Dermis microvascular lymphatic vessel endothelial cell (primary cell): ENCODE measurements at places on chromosomes 2 and 18. TPM values are rescaled to one million over a fixed set of nuclear protein-coding genes. Genes with fewer than 3 reads are reported as not detected.

C2orf78 gene
- not detected in 2 replicates for total RNA-seq

GRCh38 chr2:74566076-74566753 is 11.7 kb downstream of the DOK1 start:
- no peak for DNase-seq

DNA sequence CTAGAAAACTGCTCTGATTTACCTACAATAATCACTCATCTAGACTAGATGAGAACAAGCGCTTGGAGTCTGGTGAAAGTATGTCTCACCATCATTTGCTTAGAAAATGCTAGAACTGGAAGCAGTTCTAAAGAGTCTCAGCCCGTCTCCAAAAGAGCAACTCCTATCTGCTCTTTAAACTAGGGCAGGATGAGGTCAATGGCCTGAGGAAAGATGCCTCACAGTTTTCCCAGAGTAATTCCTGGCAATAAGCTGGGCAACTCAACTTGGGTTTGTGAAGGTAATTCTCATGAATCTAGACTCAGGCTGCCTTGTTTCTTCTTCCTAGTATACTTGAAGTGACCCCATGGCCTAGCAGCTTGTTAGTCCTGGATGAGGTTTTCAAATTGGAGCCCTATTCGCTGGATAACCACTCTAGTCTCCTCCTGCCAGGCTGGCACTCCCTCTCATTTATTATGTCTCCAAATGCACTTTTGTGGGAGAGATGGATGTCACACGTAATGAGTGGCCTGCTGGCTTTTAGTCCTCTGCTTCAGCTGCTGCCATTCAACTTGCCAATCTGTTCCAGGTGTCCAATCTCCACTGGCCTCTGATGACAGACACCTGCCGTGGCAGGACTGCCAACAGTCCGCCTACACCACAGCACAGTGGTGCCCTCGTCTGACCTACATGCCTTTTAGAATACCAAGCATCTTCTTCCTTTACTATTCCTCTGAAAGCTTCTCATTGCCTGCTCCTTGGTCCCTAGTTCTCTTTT is 80.9 kb downstream of the CABYR start:
- DNase-seq, result no peak

UPP2 gene
- total RNA-seq, result not detected in 2 replicates

RFTN2 gene
- 9.8 and 10.6 TPM in 2 replicates for total RNA-seq

TLX2 gene
- total RNA-seq, result not detected in 2 replicates

IL1RN gene
- not detected in 2 replicates for total RNA-seq

DNA sequence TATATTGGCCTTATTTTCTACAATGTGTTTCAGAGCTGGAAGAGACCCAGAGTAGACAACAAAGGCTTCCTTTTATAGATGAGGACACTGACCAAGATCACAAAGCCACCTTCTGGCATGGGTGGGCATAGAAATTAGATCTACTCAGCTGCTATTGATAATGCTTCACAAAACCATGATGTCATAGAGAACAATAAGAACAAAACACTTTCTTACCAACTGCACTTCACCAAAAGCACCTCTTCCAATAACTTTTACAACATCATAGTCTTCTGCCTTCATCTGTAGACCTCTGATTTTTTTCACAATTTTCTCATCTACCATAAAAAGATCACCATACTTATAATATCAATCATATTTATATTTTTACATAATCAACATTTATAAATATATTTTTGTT is 58.1 kb downstream of the ROCK2 start:
- no peak for DNase-seq

SRD5A2 gene
- total RNA-seq, result not detected in 2 replicates

COBLL1 gene
- 1.6 and 2.2 TPM in 2 replicates for total RNA-seq

DNA sequence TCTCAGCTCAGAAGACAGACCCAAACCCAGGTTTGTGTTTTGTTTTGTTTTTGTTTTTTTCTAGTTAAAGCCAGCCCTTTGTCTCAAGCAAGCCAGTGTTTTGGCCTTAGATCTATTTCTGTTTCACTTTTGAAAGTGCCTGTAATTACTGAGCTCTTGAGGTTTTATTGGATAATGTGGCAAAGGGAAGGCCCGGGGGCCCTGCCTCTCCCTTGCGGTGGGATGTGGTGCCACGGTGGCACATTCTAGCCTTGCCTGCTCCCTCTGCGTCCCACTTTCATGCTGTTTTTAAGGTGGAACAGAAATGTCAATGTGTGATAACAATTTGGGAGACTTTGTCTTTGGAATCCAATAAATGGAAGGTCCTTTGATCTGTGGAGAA is 2.5 kb downstream of the HPCAL1 start:
- no peak for DNase-seq

GRCh38 chr2:16962505-16962904 is 296.9 kb upstream of the CYRIA start:
- no peak for DNase-seq

DNA sequence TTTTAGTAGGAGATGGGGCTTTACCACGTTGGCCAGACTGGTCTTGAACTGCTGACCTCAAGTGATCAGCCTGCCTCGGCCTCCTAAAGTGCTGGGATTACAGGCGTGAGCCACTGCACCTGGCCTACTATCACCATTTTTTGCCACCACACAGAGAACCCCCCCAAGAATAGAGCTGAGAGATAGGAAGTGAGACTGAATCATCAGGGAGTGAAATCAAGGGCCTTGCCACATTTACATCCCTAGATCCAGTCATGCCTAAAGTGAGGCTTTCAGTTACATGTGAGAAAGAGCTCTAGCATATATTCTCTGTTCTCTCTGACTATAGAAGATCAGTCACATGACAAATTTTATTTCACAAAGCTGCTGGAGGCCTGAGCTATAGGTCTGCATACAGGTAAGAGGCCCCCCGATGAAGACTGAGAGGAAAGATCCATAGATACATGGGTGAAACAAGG is 28.0 kb upstream of the KCMF1 start:
- no peak for DNase-seq

ZSWIM2 gene
- total RNA-seq, result under 0.01 TPM in 1 of 2 replicates, not detected in the other

DNA sequence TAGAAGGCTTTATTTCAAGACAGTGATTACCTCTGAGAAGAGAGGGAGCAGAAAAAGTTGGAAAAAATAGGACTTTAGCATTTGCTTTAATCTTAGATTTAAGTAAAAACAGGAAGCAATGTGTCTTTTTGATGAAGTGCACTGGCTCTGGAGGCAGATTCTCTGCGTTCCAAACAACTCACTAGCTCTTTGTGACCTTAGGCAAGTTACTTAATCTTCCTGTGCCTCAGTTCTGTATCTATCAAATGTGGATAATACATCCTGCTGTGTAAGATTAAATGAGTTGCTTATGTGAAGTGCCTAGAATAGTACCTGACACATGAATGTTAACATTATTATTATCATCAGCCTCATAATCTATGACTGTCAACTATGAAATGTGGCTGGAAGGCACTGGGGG is 42.3 kb downstream of the RPRD1A start:
- DNase-seq, result no peak

- DNase-seq, result no peak
These were observed 566.0 kb downstream of the TMX3 start for GRCh38 chr18:68148863-68149262.

GRCh38 chr18:62126737-62127136 is 60.1 kb downstream of the PIGN start:
- DNase-seq, result peak; percentile 35

CDC42EP3 gene
- total RNA-seq, result 8.2 and 9.1 TPM in 2 replicates

DNA sequence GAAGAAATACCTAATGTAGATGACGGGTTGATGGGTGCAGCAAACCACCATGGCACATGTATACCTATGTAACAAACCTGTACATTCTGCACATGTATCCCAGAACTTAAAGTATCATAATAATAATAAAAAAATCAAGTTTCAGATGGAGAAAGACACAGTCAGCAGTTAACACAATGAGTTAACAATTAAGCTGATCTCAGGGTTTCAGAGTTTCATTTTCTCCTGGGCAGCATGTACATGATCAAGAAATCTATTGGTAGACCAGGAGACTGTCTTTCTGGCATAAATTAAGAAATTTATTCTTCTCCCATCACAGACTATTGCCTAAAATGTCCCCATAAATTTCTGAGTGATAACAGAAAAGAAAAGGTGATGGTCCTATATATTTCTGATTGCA is 155.3 kb downstream of the RAD51AP2 start:
- no peak for DNase-seq

DNA sequence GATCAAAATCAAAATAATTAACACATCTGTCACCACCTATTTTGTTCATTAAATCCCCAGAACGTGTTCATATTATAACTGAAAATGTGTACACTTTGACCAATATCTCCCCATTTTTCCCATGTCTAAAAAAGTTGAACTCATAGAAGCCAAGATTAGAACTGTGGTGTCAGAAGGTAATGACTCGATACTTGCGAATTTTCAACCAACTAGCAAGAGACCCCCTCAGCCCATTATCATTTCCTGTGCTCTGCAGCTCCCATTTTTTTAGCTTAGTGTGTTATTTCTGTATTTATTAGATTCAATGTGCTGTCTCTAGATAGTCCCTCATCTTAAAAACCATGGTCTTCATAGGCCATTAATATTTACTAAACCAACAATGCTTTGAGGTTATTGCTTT is 248.7 kb upstream of the PIK3C3 start:
- DNase-seq, result no peak

- no peak for DNase-seq
These were observed 205.9 kb downstream of the BABAM2 start for GRCh38 chr2:28096421-28096820.

GRCh38 chr2:62319070-62319469 is 123.2 kb downstream of the B3GNT2 start:
- no peak for DNase-seq

- DNase-seq, result no peak
These were observed 295.0 kb downstream of the SMAD2 start for GRCh38 chr18:47635416-47635815.

INHBB gene
- total RNA-seq, result 20.4 and 35.3 TPM in 2 replicates

ERFE gene
- total RNA-seq, result 0.13 TPM in 2 replicates

DNA sequence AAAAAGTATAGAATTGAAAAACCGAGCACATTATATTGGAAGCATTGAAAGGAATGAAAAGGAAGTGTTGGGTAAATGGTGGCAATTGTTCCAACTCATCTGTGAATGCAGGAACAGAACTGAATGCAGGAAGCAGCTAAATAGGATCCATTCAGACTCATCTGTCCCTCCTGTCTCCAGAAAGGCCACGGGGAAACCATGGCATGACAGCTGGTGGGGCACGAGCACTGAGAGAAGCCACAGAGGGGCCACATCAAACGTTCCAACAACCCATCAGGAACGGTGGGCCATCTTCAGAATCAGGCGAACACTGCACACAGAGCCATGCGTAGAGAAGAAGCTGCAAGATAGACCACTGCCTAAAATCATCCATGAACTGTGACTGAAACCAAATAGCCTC is 138.5 kb upstream of the SLC35G4 start:
- no peak for DNase-seq

GRCh38 chr2:105977212-105977611 is 216.9 kb downstream of the UXS1 start:
- DNase-seq, result no peak

HRH4 gene
- not detected in 2 replicates for total RNA-seq

GRCh38 chr2:10282611-10283105 is 20.0 kb upstream of the HPCAL1 start:
- DNase-seq, result no peak

CD226 gene
- 0.76 and 1.5 TPM in 2 replicates for total RNA-seq

DNA sequence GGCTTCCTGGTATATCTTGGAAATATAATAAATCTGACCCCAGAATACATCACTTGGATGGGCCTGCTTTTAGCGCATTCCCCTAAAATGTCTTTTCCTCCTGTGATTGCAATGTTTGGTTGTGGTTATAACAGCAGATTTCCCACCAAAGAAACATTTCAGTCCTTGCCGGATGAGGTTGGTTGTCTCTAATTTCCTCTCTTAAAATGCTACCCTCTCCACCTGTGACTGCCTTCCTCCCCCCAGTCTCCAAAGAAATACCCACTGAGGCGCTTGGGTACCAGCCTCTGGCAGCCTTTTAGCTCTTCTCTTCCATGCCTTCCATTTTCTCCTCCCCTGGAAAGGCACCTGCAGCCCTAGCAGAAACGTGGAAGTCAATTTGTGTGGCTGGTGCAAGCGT is 102.1 kb upstream of the SIX3 start:
- DNase-seq, result no peak

DNA sequence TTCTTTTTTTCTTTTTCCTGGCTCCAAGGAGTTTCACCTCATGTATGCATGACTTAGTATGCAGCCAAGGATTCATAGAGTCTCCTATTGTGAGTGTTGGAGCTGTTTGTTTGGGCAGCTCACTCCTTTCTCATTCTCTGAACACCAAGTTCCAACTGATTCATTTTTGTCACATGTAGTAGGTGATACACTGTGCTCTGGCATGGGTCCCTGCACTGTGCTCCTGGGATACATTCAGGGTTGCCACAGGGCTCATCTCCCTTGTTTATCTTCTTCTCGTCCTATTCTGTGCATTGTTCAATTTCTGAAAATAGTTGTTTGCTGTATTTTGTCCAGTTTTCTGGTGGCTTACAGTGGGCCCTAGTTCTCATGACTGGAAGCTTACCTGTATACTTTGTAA is 96.8 kb downstream of the ZNF407 start:
- no peak for DNase-seq

PMS1 gene
- 14.6 and 14.7 TPM in 2 replicates for total RNA-seq

- DNase-seq, result no peak
These were observed 215.5 kb upstream of the CWC22 start for GRCh38 chr2:180222644-180223043.

- DNase-seq, result no peak
These were observed 802.1 kb upstream of the SLC39A10 start for GRCh38 chr2:194854941-194855340.

- no peak for DNase-seq
These were observed 56.3 kb upstream of the NCKAP5 start for GRCh38 chr2:133624551-133624950.

GRCh38 chr2:216418981-216419380 is 6.7 kb downstream of the SMARCAL1 start:
- DNase-seq, result no peak

DNA sequence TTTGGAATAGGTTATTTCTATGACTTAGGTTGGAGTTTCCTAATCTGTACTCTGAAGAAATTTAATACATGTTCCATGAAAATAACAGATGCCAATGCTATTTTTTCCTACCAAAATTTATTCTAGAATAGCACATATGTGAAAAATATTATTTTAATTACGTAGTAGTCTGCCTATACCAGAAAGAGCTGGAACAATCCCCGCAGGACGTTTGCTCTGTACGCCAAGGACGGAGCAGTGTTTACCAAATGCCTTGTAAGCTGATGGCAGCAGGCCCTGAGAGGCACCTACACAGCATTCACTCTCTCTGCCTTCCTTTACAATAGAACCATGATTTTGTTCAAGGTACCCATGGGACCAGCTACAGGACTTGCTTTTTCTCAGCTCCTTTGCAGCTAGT is 16.8 kb upstream of the SLC1A4 start:
- no peak for DNase-seq

TP53I3 gene
- 42.1 and 55.3 TPM in 2 replicates for total RNA-seq

GRCh38 chr18:40878371-40878770 is 1076.7 kb upstream of the PIK3C3 start:
- DNase-seq, result no peak

GRCh38 chr18:36610258-36610657 is 218.5 kb downstream of the TPGS2 start:
- DNase-seq, result no peak
